ENCODE measurements at places on chromosomes 7 and 10.
A peak's percentile ranks its signal among the peaks of the same experiment; 100 is the strongest.

DNA sequence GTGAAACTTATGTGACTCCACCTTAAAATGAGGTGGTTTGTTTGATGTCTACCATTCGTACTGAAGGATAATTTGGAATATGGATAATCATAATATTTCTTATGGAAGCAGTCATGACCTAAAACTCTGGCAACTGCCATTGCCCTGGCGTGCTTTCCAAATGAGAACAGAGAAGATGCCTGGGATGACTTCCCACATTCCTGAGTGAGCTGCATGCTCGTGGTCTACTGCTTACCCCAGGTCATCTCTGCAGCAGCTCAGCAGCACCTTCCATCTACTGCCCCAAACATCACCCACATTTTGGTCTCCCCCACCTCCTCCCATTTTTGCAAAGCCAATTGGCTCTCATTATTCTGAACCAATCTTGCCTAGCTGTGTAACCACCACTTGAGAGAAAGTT is 40.1 kb downstream of the LYZL1 start:
- peak; percentile 90 for DNase-seq

- no peak for DNase-seq
These were observed 67.3 kb downstream of the AFAP1L2 start for GRCh38 chr10:114336823-114337509.

DNA sequence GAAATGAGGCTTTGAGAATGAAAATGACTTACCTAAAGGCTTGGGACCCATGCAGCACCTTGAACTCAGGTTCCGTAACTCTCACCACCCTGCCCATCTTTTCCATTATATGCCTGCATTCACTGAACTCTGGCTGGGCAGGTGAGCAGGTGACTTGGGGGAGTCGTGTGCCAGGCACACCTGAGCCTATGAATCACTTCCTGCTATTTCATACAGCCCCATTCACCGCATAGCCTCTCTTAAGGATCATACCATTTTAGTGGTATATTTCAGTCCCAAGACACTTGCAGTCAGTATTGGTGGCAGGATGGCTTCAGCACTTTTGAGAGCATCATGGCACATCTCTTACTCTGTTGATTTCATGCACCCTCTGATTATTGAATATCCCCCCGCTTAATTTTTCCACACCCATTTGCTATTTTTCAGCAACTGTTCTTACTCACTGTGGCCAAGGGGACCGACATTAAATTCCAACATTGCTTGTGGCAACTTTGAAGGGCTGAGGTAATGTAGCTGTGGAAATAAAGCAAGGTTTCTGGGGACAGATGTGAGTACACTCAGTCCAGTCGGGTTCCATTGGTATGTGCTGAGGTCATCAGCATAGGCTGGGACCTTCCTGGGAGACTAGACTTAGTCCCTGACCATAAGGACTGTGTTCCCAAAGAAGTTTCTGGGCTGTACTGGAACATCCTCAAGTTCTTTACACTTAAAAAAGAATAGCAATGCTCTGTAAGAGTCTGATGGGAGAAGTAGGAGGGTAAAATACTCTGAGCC is 39.8 kb upstream of the ZNF438 start:
- peak; percentile 89 for DNase-seq

GRCh38 chr10:47383261-47384147 is 589 bp downstream of the ZNF488 start:
- DNase-seq, result no peak

- peak; percentile 70 for DNase-seq
These were observed 582.4 kb downstream of the SUGCT start for GRCh38 chr7:40717242-40717641.

DNA sequence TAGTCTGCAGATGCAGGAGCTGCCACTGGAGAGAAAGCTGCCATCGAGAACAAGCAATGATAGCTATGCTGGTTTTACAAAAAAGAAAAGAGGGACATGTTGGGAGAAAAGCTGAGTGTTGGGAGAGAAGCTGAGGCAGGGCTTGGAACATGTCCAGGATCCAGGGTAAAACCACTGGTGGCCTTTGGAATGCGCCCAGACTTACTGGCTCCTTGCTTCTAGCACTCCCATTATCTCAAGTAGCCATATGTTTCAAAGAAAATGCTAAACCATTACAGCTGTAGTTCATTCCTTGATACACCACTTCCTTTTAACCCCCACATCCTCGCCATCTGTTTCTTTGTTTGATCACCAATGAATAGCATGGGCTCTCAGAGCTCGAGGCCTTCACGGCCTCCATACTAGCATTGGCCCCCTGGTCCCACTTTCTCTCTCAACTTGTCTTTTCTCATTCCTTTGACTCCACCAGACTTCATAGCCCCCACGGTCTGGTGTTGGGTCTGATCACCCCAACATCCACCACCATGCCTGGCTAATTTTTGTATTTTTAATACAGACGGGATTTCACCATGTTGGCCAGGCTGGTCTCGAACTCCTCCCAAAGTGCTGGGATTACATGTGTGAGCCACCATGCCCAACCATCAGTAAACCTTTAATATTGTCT is 23.8 kb upstream of the PLAC9 start:
- DNase-seq, result no peak

- DNase-seq, result peak; percentile 90
These were observed 69.0 kb upstream of the VOPP1 start for GRCh38 chr7:55641273-55641691.

- peak; percentile 55 for DNase-seq
These were observed 73.7 kb downstream of the ITIH5 start for GRCh38 chr10:7593063-7593462.

- no peak for DNase-seq
These were observed 5.8 kb upstream of the YAE1 start for GRCh38 chr7:39560408-39560807.

DNA sequence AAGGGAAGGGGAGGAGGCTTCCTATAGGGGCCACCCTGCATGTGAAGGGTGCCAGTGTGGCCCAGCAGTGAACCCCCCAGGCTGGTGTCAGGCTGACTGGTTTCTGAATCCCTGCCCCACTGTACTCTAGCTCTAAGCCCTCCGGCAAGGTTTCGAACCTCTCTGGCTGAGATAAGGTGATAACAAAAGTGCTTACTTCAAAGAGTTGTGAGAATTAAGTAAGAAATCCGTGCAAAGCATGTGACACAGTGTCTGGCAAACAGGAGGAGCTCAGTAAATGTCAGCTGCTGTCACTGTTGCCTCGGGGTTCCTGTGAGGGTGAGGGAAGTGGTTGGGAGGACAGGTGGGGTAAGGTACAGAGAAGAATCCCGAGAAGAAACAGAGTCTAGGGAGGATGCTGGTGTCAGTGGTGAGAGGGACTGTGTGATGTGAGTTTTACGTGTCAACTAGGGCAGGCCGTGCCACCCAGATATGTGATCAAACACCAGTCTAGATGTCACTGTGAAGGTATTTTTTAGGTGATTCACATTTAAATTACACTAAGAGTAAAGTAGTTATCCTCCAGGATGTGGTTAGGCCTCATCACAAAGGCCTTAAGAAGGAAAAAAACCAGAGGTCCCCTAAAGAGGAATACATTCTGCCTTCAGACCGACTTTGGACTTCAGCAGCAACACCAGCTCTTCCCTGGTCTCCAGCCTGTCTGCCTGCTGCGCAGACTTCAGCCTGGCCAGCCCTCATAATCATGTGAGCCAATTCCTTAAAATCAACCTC is 64.4 kb downstream of the BPGM start:
- DNase-seq, result no peak

DNA sequence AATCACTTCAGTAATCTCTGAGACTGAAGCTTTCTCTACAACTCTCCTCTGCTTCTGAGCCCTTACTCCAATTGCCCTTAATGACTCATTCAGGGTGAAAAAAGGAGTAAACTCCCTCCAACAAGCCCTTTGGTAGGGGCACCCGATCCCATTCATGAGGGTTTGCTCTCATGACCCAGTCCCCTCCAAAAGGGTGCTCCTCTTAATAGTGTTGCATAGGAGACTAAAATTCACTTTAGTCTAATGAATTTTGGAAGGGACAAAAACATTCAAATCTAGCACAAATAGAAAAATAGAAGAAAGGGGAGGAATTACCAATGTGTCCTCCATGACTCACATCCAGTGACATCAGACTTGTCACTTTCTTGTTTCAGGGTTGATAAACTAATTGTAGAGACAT is 66.2 kb upstream of the CCNY start:
- no peak for DNase-seq

- no peak for DNase-seq
These were observed 3.4 kb downstream of the TRRAP start for GRCh38 chr7:98881561-98882315.

- no peak for DNase-seq
These were observed 168.6 kb upstream of the RHEB start for GRCh38 chr7:151688236-151688780.

DNA sequence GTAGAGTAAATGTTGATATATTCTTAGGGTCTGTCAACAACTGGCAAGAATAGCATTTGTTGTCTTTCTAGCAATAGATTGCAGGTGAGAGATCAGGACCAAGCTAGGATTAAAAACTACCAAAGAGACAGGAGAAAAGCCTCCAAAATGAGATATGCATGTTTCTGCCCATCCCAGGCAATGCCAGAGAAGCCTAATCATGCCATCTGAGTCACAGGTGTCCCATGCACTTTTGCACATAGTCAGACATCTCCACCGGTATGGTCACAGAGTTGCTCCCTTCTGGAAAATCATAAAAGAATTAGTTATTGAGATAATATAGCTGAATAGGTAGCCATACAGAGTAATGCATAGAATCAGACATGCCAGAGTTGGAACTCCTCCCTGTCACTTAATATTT is 50.6 kb downstream of the PDK4 start:
- DNase-seq, result no peak

- peak; percentile 26 for DNase-seq
These were observed 28.8 kb upstream of the HECTD2 start for GRCh38 chr10:91381257-91381891.

DNA sequence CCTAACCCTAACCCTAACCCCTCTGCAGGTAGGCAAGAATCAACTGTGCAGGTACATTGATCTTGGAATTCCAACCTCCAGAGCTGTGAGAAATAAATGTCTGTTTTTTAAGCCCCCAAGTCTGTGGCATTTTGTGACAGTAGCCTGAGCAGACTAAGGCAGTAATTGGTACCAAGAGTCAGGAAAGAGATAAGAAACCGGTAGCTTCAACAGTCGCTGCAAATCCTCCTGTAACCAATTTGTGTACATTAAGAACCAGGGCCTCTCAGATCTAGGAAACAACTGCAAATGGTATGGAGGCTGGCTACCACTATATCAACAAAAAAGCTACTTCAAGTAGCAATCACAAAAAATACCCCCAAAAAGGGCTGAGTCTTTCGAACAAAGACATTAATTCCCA is 67.3 kb downstream of the DOCK4 start:
- DNase-seq, result no peak

- DNase-seq, result no peak
These were observed 189.9 kb downstream of the TFEC start for GRCh38 chr7:115840702-115841101.

DNA sequence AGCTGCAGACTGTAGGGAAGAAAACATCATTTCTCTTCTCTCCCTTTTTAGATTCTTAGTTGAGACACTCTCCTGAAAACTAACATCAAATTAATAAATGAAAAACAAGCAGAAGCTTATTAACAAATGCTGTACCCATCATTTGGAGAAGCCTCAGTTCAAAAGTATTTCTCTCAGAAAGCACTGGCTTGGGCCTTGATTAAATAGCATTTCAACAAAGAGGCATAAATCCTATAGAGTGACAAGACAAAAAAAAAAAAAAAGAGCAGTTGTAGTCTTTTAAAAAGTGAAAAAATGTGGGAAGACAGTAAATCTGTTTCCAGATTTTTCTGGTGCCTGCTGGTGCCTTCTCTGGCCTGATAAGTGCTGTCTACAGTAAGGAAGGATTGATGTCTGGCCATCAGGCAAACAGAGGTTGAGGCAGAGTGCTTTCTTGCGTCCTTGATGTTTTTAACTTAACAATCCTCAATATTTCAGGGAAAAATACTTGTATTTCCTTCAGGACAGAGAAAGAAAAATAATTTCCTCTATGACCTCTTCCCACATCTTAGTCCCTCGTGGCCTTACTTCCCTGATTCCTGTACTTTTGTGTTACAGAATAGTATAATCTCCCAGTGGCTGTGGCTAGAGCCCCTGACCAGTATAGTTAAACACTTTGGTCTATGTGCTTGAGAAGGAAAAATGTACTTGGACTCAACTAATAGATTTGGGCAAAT is 300.5 kb downstream of the HGF start:
- no peak for DNase-seq

DNA sequence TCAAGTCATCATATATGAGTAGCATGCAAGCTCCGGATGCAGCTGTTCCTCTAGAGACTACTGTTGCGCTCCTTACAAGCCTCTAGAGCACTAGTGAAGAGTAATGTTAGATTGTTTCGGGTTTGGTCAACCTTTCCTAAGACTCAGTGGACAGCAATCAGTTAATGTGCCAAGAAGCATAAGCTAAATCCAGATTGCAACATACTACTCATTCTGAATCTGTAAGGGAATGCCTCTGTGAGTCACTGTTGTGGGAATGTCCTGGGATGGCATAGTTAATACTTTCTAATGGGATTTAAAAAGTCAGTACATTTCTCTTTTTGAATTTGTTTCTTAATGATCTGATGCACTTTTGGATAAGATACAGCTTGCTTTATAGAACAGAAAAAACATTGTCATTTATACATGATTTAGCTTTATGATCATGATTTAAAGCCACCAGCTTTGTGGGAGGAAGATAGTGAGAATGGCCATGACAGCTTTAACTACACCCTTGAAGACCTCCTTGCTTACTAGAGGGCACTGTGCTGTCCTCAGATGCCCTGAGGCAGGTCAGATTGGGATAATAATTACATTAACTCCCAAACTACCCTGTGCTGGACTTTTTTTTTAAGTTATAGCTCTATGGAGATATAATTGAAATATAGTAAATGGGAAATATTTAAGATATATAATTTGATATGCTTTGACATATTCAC is 138.4 kb downstream of the SDK1 start:
- peak; percentile 32 for DNase-seq
